ENCODE measurements at places on chromosomes 12 and 14. TPM values are rescaled to one million over a fixed set of nuclear protein-coding genes. Genes with fewer than 3 reads are reported as not detected.

SLC41A2 gene
- 3.8 TPM for total RNA-seq

MED13L gene
- 132 TPM for total RNA-seq

NTS gene
- not detected for total RNA-seq

INHBC gene
- total RNA-seq, result 0.18 TPM

FOXG1 gene
- total RNA-seq, result not detected

STON2 gene
- total RNA-seq, result 0.61 TPM

LRRC9 gene
- total RNA-seq, result not detected

NOVA1 gene
- total RNA-seq, result not detected

BCL11B gene
- 187 TPM for total RNA-seq

PLA2G1B gene
- total RNA-seq, result 2.9 TPM

PRR4 gene
- total RNA-seq, result 3.8 TPM
